ENCODE measurements at places on chromosomes 11 and 22.

GRCh38 chr11:46361283-46362155, 14.3 kb downstream of the DGKZ start:
- no peak for DNase-seq

DNA sequence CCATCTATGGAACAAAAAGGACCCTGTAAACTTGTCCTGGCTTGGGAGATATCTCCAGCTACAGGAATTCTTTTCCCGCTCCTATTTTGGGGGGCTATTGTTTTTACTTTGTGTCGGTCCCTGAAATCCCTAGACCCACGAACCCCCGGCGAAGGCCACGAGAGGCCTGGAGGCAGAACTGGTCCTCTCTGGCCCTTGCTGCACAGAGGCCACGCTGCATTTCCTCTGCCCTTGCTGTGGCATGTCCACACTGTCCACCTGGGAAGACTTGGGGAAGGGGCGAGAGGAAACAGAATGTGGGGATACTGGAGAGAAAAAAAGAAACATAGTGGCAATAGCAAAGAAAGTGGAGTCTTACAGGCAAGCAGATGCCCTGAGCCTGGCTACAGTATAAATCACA, 2.3 kb upstream of the ANO1 start:
- DNase-seq = no peak

GRCh38 chr11:70301191-70301590, 30.7 kb downstream of the PPFIA1 start:
- no peak for DNase-seq

DNA sequence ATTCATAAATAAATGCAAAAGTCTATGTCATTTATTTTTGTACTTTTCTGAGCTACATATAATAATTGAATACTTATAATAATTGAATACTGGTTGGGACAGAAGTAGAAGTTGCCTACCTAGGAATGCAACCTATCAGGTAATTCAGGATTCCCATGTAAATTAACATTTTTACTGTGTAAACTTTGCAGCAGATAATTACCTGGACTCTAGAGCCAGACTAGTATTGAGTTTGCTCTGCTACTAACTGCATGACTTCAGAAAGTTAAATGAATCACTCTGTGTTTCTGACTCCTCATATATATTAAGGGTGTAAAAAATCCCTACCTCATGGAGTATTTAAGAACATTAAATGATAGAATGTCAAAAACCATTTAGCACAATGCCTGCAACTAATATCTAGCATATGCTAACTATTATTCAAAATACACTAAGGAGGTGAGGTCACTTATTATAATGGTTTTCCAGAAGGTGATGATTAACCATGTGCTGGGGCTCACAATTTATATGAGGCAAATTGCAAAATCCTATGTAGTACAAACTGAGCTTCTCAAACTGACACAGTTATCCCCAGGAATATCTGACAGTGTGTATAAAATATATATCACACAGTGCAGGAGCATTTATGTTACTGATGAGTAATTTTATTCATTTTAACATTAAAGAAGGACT, 138.1 kb upstream of the ANO3 start:
- peak; percentile 24 for DNase-seq

DNA sequence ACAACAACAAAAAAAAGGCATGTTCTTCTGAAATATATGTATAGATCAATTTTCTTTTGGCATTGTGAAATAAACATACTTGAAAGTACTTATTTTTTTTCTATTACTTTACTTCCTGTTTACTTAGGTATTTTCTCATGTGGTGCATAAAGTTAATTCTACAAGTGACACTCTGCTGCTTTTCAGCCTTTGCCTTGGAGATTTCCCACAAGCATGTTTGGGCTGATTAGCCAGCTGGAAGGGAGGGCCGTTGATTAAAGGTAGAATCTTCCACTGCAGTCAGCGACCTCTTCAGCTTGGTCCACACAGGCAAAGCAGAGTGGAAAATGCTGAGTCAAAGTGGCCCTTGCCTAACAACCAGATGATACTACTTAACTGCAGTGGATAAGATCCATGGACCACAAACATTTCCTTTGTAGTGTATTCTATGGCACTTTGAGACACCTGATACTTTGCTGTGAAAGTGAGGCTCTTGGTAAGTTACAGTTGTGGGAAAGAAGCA, 176.0 kb downstream of the ARHGAP42 start:
- peak; percentile 81 for DNase-seq

GRCh38 chr11:69657911-69658625, 17.1 kb downstream of the LTO1 start:
- DNase-seq = no peak

GRCh38 chr11:10394229-10395101, 60.6 kb upstream of the AMPD3 start:
- DNase-seq = no peak

DNA sequence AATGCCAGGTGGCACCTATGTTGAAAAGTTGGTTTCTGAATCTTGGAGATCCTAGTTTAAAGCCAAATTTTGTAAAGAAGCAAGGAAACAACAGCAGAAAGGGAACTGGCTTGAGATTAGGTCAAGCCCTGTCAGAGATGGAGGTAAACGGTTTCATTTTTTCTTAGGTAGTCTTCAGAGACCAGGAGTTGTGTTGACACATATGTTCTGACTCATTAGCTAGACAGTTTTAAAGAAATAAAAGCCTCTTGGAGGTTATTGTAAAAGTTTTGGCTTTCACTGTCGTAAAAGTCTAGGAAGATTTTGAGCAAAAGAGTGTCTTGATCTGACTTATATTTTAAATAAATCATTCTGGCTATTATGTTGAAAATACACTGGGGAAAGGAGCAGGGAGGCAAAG, 151.5 kb upstream of the CTSC start:
- no peak for DNase-seq

DNA sequence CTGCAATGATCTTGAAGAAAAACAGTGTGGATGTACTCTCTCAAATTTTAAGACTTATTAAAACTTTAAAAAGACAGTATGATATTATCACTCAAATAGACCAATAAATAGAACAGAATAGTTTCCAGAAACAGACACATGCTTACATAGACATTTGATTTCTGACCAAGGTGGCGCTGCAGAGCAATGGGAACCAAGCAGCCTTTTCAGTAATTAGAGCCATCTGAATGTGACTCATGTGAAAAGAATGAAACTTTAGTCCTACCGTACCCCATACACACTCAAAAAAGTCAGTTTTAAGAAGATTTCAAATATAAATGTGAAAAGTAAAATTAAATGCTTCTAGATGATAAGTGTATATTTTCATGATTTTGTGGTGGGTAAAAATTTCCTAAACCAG, 74.2 kb upstream of the MS4A8 start:
- DNase-seq = no peak

DNA sequence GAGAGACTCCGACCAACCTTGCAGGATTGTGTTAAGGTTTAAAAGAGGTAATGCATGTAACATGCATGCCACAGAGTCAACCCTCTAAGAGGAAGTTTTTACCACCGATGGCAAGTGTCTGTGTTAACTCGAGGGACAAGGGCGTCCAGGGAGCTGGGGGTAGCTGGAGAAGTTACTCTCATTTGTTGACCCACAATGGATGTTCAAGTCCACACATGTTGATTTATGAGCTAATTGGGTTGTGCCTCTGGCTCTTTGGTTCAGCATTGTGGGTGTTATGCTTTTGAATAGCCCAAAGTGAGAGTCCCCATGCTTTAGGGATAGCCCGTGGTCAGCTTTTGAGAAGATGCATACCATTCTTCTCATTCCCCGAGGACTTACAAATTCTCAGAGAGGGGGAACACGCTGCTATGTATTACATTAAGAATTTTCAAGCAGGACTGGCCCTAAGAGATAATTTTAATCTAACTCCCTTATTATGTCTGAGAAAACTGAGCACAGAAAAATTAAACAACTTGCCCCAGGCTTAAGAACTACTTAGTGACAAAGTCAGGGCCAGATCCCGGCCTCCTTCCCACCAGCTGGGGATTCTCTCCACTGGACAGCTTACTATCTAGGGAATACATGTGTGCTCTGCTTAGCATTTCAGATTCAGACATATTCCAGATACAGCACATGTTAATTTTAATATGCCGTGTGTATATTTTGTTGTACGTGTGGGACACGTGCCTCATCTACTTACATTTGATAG, 5.2 kb upstream of the PLET1 start:
- DNase-seq = no peak

DNA sequence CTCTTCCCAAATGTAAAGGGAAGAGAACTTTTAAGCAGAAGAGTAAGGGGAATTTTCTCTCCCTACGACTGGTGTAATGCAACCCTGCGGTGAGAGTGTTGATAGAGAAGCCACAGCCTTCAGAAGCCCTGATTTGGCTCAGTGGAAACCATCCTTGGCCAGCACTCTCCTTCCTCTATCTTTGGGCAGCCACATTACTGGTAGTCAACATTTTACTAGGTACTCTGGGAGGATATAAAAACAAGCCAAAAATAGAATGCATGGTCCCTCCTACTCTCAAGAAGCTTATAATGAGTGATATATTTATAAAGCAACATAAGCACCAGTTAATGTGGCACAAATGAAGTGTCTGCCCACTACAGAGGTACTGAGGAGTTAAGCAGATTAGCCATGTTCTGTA, 201.8 kb upstream of the NCAM1 start:
- DNase-seq = no peak

GRCh38 chr22:37289156-37289735, 6.9 kb downstream of the CYTH4 start:
- DNase-seq = no peak

GRCh38 chr22:45682064-45682463, 10.4 kb downstream of the ATXN10 start:
- no peak for DNase-seq

DNA sequence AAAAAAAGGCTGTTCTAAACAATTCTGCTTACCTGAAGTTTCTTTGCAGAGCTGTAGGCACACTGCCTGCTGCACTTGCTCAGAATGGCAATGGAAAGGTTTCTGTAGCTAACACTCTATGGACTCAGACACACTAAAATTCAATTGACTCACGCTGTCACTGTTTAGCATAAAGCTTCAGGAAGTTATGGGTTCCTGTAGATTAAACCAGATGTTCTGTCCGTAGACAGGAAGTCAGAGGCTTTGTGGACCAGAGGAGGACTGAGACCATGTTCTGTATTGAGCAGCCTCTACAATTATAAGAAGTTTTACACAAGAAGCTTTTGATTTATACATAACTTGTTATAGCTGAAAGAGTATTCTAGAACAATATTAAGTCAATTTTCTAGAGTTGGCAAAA, 70.4 kb downstream of the GLYATL1 start:
- DNase-seq = no peak

DNA sequence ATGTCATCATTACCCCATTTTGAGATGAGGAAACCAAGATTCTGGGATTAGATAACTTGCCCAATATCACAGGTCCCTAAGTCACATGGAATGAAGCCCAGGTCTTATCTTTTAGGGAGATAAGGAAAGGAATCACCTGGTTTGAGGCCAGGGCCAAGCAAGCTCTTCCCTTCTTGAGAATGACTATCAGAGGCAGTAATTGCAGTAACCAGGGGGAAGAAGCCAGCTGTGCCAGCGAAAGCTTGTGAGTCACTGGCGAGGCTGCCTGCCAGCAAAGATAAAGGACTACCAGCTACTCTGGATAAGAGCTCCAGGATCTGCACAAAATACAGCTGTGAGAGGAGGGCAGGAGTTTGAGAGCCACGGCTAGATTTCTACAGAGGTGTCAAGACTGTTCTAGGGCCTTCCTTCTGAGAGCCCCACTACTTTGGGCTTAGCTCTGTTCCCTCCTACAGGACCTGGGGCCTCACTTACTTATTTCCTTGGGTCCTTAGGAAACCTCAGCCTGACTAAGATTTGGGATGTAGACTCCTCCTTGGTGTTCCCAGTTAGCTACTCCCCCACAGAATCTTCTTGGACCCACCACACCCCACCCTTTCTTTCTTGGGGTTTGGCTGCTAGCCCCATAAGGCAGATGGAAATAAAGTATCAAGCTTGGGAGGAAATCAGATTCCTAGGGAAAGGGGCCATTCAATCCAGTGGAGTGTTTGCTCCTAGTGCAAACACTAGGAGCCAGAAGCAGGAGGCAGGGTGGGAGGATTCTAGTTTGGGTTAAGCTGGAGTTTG, 9.7 kb upstream of the CCKBR start:
- DNase-seq = no peak

DNA sequence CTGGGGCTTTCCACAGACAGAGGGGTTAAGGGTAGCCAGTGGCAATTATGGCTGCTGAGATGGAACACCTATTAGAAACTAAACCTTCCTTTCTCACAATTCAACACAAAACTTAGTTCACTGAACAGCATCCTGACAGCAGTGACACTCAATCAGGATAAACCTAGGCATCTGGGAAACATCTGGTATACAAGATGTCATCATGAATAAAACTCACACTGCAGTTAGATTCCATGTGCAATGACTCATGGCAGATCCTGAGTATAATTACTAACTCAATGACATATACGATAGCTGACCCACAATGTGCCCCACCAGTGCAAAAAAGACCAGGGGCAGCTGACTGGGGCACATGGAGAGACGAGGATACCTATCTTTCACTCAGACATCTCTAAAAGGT, 17.7 kb downstream of the RBFOX2 start:
- DNase-seq = peak; percentile 78

DNA sequence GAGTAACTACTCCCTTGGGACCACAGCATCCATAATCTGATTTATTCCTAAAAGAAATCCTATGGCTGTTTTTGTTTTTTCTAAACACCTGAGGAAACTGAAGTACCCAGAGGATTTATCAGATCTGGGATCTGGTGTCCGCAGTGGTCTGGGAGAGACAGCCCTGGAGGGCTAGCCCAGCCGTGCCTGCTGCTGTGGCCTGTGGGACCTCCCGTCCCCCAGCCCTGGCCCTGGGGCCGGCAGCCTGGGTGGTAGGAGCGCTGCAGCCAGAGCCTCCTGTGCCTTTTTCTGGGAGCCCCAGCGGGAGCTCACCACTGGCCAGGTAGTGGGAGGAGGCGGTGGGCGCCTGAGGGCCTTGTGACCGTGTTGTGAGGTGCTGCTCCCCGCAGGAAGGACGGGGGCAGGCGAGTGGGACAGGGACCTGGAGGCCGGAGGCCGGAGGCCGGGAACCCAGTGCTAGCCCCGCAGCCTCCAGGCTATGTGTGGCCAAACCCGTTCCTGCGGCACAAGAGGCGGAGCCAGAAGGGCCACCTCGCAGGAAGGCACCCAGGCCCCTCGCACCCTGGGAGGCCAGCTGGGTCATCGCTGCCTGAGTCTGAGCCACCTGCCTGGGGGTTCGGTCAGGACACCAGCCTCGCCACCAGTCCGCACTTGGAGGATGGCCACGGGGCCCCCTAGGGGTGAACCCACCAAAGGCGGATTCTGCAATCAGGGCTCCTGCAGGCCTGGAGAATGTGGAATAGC, 18.2 kb upstream of the C11orf96 start:
- DNase-seq = no peak

- DNase-seq = no peak
These were observed 2.8 kb downstream of the CHADL start for GRCh38 chr22:41237707-41238569.

- DNase-seq = no peak
These were observed 71.2 kb upstream of the CDON start for GRCh38 chr11:126133901-126134300.

DNA sequence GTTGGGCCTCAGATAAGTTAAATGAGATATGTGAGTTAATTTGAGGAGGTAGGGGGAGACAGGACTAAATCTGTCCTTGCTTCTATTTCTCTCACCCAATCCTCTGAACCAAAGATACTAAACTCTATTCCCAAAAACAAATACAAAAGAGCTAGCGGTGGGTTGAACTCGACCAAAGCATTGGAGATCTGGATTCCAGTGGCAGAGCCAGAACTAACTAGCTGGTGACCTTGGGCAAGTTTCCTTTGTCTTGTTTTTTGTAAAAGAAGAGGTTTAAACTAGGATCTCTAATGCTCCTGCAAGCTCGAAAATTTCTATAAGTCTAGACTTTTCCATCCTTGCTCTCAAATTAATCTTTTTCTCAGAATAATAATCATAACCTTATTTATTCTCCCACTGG, 1.5 kb downstream of the ME3 start:
- DNase-seq = no peak

- DNase-seq = no peak
These were observed 10.1 kb downstream of the SIDT2 start for GRCh38 chr11:117188620-117189081.

Data from GM04504 (cell line).